ENCODE measurements at places on chromosomes 3 and 15.

DNA sequence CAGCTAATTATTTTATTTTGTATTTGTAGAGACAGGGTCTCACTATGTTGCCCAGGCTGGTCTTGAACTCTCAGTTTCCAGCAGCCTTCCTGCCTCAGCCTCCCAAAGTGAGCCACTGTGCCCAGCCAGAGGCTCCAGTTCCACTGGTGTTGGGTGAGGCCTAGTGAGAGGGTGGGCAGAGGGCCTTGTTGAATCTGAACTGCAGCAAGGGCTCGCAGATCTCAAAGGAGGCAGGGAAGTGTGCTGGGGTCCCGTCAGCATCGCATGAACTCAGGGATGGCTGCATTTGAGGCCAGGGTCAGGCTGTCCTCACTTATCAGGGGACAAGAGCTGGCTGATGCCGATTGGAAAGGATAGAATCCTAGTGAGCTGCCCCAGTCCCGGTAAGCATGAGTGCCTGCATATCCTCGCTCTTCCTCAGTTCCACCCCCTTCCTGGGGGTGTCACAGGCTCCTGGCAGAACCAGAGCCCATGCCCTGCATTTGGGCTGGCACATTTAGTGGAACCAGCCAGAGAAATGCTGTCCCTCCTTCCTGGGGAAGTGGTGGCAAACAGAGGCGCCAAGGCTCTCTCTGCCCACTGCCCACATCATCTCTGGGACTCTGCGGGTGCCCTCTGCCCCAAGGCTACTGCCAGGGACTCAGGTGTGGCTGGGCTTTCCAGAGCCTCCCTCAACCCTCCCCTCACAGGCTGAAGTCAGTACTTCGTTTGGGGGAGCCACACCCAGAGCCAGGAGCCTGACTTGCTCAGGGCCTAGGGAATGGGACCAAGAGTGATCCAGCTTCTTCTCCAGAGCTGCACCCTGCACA lies 24.1 kb downstream of the ALS2CL start:
- no peak for DNase-seq

DNA sequence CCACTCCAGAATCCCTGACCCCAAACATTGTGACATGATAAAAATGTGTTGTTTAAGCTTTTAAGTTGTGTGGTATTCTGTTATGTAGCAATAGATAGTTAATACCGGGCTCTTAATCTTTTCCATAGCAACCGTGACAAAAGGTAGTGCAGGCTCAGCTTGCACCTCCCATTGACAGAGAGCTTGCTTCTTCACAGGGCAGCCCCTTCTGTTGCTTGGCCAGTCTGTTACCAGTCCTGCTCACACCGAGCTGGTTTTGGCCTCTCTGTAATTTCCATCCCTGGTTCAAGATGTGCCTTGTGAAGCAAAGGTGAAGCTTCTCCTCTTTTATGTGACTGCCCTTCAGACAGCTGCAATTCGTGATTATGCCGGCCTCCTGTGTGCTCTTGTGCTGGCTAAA lies 86.9 kb downstream of the CRYGS start:
- DNase-seq = no peak

- DNase-seq = no peak
Measured at GRCh38 chr15:92409006-92409405, 15.3 kb downstream of the ST8SIA2 start.

GRCh38 chr3:135803028-135803692 lies 162.4 kb upstream of the PPP2R3A start:
- DNase-seq = no peak

DNA sequence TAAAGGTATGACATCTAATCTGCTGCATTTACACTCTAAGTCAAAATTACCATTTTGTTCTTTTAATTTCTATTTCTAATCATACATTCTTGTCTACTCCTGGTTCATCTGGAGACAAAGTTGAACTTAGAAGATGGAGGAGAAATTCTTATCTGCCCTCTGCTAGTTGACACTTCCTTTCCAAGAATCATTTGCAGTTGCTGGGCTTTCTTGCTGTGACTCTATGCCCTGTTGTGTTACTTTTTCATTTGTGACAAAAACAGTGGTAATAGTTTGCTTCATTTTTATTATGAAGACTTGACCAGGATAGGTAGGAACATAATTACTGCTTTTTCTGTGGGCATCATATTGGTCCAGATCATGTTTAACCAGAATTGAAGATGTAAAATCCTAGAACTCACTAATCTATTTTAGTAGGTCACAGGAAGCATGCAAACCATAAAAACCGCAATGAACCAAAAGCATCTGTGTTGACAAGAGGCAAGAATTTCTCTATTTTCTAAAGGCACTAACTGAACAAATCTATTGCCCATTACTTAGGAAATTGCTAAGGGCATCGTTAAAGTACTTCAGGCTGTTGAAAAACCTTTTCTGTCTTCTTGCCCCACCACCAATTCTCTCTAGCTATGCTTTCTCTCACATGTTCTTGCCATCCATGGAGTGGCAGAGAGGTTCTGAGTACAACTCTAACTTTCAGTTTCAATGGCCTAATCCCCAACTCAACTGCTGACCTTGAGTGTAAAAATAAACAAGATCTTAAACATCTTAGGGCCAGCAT lies 4.2 kb upstream of the CCR2 start:
- DNase-seq = no peak

GRCh38 chr3:73848173-73848906 lies 223.6 kb upstream of the PDZRN3 start:
- DNase-seq = no peak

GRCh38 chr15:36172955-36173354 lies 406.5 kb upstream of the CDIN1 start:
- DNase-seq = no peak

GRCh38 chr3:196968233-196969133 lies at the start of gene PIGZ:
TSS of gene PIGZ (minus strand) at chr3:196968833. CDS start at chr3:196952031, 16,802 bp downstream.
- no peak for DNase-seq

DNA sequence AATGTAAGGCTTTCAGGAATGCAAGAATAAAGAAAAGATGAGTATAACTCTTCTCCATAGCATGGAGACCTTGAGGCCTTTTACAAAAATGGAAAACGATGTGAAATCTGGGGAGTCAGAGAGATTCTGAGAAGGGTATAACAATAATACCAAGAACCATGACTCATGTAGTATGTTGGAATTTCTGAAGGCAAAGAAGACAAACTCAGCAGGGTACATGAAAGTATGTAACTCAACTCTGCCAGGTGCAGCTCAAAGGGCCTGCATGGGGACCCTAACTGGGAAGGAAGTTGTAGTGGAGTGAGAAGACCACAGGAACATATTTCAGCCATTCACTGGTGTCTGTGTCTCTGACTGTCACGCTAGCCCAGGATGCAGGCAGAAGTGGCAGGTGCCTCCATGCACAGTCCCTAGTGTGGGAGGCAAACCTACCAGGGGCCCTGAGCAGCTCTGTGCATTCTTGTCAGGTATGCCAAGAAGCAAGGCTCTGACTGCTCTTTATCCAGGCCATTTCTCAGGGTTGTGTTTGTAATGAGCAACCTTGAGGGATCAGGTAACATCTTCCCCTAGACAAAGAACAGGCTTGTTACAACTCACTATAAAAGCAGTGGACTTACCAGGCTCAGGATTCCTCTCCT lies 57.2 kb downstream of the GPR156 start:
- DNase-seq = no peak

GRCh38 chr3:123021388-123021787 lies 6.2 kb downstream of the SEMA5B start:
- no peak for DNase-seq

GRCh38 chr3:37103103-37103808 lies 71.1 kb downstream of the LRRFIP2 start:
- no peak for DNase-seq

DNA sequence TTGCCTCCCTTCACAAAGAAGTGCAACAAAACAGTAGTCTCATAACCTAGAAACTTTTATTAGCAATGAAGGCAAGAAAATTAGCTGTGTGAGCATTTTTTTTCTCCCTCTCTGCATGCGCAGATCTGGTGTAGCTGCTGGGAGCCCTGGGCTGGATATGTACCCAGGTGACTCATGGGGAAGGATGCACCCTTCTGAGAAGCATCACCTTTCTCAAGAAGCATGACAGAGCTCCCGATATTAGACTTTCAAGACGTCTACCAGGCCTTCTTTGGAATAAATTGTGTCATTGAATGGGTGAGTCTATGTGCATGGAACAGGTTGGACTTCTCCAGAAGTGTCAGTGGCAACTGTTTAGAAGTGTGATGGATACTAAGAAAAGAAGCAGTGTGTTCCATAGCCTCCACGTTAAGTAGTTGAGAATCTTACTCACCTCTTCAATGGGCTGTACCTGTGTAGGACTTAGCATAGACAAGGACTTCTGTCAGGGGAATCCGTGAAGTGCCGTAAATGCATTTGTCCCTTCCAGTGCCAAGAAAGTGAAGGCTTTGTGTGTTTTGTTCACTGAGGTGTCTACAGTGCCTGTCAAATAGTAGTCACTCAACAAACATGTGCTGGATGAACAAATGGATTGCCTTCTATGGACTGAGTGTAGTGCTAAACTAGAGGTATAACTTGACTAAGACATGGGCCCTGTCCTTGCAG lies 47.7 kb upstream of the RASGRP1 start:
- no peak for DNase-seq

GRCh38 chr15:25693321-25694238 lies 169.5 kb downstream of the ATP10A start:
- no peak for DNase-seq

- DNase-seq = no peak
Measured at GRCh38 chr15:66720206-66721010, 18.4 kb downstream of the SMAD6 start.

- DNase-seq = no peak
Measured at GRCh38 chr15:68299436-68299835, 21.9 kb downstream of the FEM1B start.

GRCh38 chr3:72692990-72693389 lies 155.3 kb downstream of the SHQ1 start:
- DNase-seq = no peak

GRCh38 chr3:57151021-57151449 lies 14.1 kb downstream of the IL17RD start:
- no peak for DNase-seq

- DNase-seq = no peak
Measured at GRCh38 chr15:42549741-42550392, 1.2 kb downstream of the HAUS2 start.

GRCh38 chr3:9696480-9697220 lies 7.0 kb upstream of the CPNE9 start:
- DNase-seq = no peak

DNA sequence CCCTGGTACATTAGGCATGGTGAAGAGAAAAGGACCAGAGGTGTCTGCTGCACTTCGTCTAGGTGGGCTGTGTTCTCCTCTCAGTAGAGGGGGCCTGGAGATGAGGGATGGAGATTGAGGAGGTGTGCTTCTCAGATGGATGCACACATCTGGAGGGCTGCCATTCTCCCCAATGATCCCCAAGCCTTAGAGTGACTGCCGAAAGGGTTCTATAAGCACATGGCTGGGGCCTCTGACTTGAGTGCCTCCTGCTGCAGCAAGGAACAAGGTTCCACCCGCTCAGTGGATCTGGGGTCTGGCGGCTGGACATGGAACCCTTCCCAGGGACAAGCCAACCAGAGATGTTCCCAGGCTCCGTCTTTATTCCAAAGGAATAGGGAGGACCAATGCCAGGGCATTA lies 66.8 kb downstream of the CPN2 start:
- DNase-seq = no peak

- DNase-seq = no peak
Measured at GRCh38 chr3:134407239-134407625, 33.0 kb upstream of the AMOTL2 start.

GRCh38 chr15:40458495-40459371 lies 12.1 kb upstream of the CHST14 start:
- DNase-seq = no peak

Data from stimulated activated CD8-positive, alpha-beta memory T cell treated with anti-CD3 and anti-CD28 coated beads, Interleukin-4, amount 100 ng/mL, for 4 hours (primary cell).